ENCODE measurements at places on chromosomes 4 and X.

- no peak for DNase-seq
Measured at GRCh38 chr4:125837493-125838201, 522.9 kb downstream of the FAT4 start.

- no peak for DNase-seq
Measured at GRCh38 chr4:139682741-139683151, 17.1 kb downstream of the MGST2 start.

GRCh38 chr4:88522702-88523324, 763 bp downstream of the PYURF start:
- DNase-seq, result peak; percentile 21

DNA sequence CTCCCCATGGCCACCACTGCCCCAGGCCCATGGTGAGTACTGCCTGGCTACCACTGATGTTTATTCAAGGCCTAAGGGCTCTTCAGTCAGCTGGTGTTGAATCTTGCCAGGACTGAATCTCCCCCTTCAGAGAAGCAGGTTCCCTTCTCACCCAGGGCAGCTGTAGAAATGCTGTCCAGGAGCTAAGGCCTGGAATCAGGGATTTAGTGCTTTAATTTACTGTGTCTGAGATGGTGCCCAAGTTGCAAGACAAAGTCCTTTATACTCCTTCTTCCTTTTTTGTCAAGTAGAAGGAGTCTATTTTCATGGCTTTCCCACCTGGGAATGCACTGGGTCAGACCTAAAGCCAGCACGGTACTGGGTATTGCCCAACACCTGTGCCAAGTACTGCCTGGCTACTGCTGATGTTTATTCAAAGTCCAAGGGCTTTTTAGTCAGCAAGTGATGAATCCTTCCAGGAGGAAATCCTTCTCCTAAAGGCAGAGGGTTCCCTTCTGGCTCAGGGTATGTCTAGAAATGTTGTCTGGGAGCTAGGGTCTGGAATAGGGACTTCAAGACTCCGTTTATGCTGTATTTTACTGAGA, 117.6 kb upstream of the ATOH1 start:
- DNase-seq, result no peak

- no peak for DNase-seq
Measured at GRCh38 chrX:105567082-105567481, 255.3 kb upstream of the NRK start.

DNA sequence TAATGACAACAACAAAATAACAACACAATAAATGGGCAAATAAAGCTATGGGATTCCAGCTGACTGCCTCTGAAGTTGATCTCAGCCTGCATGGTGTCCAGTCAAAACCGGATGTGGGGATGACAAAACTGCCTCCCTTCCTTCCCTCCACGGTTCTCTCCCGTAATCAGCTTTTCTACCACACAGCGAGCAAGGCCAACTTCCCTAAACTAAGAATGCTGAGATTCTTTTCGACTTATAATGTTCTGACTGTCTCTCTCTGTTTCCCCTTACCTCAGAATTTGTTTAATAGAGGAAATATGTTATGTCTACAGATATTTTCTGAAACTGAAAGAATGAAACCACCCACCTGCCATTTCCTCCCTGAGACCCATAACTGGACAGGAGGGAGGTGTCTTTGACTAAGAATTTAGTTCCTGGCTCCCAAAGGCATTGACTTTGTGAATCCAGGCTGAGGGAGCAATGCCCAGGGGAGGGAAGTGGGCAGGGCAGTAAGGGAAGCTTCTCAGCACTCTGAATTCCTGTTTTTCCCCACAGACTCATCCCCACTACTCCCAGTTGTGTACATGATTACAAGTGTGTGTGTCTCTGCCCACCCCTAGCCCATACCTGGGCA, 1.0 kb upstream of the TLR1 start:
- no peak for DNase-seq

DNA sequence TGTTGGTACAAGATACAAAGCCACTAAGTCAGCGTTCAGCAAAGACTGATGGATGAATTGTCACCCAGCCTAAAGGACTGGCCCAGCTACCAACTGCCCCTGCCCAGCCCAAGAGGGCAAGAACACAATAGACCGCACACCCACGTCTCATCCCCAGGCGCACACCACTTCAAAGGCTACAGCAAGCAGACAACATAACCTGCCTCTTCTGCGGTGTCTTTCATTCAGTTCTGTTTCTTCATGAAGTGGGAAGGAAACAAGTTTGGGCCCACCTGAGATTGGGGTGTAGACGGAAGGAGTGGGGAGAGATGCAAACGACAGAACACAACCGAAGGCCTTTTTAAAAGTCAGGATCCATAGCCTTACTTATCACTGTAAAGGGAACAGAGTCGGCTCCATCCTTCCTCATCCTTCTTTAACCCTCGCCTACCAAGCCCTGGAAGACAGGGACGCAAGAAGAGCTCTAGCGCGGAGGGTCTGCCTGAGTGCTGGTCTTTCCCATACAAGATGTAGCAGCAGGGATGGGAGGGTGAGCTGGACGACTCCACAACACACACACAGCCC, 691 bp downstream of the SCARB2 start:
- DNase-seq, result peak; percentile 44

GRCh38 chrX:6203462-6204215, 25.0 kb downstream of the NLGN4X start:
- no peak for DNase-seq

DNA sequence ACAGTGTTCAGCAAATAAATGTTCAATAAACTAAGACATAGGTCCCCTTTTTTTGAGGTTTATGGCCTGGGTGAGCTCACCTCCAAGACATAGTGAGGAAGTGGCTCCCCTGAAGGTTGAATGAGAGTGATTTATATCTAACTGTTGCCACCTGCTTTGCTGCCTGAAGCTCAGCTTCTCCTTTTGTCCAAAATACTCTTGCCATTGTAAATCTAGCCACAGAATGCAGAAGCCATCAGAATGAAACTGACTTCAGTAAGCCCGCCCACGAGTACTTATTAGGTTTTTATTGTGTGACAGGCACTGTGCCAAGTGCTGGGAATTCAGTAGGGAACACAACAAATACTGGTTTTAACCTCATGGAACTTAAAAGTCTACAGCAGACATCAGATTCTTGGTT, 18.0 kb downstream of the SPINK2 start:
- DNase-seq, result peak; percentile 12

DNA sequence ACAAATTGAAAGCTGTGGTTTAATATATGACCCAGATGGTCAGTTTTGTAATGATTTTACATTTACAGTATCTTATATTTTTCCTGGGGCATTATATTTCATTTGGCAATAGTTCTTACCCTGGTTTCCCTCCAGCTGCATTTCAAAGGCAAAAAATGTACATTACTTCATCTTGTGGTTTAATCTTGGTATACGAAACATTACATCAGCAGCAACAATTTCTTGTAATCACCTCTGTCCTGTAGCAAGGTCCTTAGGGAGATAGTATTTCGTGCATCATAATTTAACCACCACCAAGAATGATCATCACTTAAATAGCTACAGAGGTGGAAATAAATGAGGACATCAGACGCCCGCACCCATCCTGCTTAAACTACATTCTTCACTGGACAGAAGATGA, 48.8 kb downstream of the HS6ST2 start:
- DNase-seq, result no peak

- DNase-seq, result peak; percentile 57
Measured at GRCh38 chrX:41449615-41450014, 2.5 kb downstream of the NYX start.

DNA sequence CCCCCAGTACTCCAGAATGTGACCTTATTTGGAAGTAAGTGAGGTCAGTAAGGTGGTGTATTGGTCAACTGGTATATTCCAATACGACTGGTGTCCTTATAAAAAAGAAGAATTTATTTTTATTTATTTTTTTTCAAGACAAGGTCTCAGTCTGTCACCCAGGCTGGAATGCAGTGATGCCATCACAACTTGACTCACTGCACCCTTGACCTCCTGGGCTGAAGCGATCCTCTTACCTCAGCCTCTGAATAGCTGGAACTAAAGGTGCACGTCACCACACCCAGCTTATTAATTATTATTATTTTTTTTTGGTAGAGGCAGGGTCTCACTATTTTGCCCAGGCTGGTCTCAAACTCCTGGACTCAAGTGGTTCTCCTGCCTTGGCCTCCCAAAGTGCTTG, 115.1 kb upstream of the PITX2 start:
- DNase-seq, result no peak

DNA sequence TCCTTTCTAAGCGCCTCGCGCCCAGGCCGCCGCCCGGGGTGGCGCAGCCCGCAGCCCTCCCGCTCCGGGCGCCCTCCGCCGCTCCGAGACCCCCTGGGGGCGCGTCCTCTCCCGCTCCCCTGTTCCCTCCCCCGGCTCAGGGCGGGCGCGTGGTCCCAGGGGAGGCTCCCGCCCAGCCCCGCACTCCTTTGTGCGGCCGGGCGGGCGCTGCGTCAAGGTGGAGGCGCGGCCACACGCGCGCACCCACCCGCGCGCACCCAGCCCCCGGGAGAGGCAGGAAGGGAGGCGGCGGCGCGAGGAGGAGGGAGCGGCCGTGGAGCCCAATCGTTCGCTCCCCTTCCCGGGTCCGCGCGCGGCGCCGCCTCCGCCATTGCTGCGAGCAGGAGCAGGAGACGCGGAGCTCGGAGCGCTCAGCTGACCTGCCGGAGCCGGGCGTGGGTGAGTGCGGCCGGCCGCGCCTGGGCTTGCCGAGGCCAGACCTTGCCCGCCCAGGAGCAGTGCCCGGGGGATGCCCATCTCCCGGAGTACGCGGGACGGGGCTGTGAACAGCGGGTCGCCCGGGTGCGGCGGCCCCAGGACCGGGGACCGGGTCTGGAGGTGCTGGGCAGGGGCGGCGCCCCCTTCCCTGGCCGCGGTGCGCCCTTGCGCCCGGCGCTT, at the start of gene NSG1:
Gene NSG1, plus strand, starts transcription at position 367 of the 657 bp plus-strand sequence. CDS start 528 bp downstream, outside the sequence.
- DNase-seq, result peak; percentile 33

DNA sequence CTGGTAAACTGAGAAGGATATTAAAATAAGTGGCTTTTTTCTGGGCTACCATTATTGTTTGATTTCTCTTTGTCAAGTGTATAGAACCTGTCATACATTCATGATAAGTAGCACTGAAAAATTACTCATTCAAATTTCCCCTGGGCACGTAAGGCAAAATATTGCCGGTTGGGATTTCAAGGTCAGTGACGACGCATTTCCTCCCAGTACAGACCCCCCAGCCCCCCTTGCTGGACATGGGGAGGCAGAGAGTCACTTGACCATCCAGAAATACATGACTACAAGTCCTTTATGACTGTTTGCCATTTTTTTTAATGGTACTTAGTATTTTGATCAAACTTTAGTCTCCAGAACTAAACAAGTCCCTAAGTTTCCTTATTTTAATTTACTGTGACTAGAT, 6.8 kb upstream of the MND1 start:
- no peak for DNase-seq

DNA sequence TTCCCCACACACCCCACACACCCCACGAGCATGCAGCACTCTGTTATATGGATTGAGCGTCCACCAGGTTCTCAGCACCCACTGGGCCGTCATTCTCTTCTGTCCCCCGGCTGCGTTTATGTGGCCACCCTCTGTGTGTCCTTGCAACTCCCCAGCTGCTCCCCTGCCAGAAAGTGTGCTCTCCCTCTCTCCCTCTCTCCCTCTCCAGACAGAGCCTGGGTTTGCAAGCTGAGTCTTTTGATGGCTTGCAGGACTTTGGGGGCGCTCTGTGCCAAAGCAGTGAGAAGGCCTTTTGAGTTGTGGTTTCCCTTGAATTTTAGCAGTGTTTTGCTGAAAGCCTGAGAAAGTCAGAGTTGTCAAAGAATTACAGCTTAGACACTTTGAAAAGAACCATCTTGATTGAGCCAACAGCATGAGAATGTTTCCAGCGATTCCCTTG, 173.5 kb downstream of the DCLK2 start:
- DNase-seq, result peak; percentile 40
